Tongue (tissue), 3 donors: ENCODE measurements at places on chromosomes 4 and X. TPM values are rescaled to one million over a fixed set of nuclear protein-coding genes. Genes with fewer than 3 reads are reported as not detected.

DNA sequence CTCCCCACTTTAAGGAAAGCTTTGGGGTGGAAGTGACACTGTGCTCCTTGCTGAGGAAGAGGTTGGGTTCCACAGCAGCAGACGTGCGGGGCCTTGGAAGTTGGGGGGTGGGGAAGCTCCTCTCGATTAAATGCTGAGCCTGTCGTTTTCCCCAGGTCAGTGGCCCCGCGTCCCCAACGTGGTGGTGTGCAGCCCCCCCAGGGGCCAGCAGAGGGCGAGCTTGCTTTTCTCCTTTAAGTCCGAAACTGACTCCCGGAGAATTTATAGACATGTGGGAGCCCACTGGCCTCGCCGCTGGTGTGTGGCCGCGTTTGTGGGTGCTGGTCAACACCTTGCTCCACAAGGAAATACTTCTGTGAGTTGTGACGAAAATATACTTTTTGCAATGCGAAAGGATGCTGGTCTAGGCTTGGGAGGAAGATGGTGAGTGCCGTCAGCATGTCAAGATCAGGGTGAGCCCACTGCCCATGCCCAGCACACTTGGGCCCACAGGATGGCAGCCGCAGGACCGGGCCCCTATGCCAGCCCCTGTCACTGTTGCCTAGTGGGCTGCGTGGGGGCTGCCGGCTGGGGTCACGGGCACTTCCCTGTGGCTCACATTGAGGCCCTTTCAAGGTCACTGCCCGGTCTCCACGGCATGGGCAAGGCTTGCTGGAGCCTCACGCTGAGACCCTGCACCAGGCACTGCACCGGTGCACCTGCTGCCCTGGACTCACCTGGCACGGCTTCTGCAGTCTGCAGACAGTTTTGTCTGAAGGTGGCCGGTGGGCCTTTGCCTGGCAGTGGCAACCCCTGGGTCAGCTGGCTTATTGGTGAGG lies 9.4 kb downstream of the UVSSA start:
- DNase-seq, result peak; percentile 77

The POF1B gene
- total RNA-seq, result 6.3 TPM

DNA sequence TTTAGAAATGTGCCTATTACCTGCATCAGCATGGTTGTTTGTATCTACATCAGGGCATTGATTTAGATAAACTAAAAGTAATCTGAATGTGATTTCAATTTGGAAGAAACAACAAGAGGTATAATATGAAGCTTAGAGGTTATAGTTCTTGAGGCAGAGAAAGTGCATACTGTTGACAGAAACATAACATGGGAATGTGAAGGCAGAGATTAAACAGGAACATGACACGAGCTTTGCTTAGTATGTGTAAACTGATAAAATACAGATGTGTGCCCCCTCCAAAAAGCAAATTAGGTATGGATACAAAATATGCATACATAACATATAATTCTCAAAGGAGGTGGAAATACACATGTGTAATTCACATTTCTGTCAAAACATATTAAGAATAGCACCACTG lies 1180.2 kb upstream of the ADGRL3 start:
- DNase-seq, result no peak

The RBMX2 gene
- 16.1 TPM for total RNA-seq

GRCh38 chr4:5470318-5471198 lies 237.8 kb downstream of the EVC2 start:
- no peak for DNase-seq

The UGT2A3 gene
- not detected for total RNA-seq
